ENCODE measurements at places on chromosomes 7 and 10.

GRCh38 chr7:107659666-107660065, 962 bp upstream of the SLC26A4 start:
- DNase-seq: peak; percentile 69

DNA sequence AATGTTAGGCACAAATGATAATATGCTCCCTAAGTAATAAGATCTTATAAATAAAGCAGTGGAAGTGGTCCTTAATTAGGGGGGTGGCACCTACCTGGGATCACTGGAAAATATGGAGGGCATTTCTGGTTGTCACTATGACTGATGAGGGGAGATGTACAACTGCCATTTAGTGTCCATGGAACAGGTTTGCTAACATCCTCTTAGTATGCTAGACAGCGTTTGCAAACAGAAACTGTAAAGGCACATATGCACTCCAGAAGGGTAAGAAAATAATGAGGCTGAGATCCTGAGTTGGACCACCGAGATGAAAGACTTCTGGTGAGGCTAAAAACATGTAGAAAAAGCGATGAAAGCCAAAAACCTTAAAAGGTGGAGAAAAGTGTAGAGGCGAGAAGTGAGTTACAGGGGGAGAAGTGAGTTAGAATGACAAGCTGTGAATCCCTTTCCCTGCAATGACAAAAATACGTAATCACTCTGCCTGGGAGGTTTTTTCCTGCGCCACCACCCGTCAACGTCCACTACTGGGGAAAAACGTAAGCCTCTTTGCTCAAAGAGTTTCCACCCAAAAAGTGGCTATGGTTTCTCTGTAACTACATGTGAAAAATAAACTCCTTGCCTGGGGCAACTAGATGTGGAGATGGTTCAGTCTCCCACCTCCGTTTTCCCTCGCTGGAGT, 767 bp downstream of the KRIT1 start:
- no peak for DNase-seq

- no peak for DNase-seq
These were observed 10.1 kb upstream of the SEMA3A start for GRCh38 chr7:84204655-84205054.

- no peak for DNase-seq
These were observed 159.4 kb upstream of the CDK1 start for GRCh38 chr10:60618861-60619260.

DNA sequence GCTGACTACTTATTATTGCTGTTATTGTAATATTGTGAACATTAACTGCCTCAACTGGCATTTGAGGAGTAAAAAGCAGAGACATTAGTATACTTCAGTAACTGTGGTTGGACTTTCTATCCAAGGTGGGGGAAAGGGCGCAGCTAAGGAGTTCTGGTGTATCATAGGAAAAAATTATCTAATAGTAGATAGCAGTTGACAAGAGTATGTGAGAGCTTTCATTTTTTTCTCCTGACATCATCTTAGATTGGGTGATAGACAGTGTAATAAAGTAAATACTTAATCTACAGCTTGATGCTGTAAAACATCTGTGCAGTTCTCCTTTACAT, 68.9 kb downstream of the PHTF2 start:
- no peak for DNase-seq

Data from activated T-cell treated with anti-CD3 and anti-CD28 coated beads, Interleukin-2, amount 50 U/mL, for 72 hours (primary cell).